ENCODE measurements at places on chromosomes 5 and 9. TPM values are rescaled to one million over a fixed set of nuclear protein-coding genes. Genes with fewer than 3 reads are reported as not detected.

Gene LURAP1L
- total RNA-seq, result not detected

DNA sequence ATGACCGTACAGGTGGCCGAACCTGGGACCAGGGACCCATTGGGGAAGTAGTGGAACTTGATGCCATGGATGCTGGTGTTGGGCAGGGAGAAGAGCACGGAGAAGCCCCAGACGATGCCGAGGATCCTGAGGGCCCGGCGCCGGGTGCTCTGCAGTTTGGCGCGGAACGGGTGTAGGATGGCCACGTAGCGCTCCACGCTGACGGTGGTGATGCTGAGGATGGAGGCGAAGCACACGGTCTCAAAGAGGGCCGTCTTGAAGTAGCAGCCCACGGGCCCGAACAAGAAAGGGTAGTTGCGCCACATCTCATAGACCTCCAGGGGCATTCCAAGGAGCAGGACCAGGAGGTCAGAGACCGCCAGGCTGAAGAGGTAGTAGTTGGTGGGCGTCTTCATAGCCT, 585 bp downstream of the NMUR2 start:
- H3K27ac ChIP-seq, result no peak overlapping the region
- no peaks in the 10 kb centered on the region for H3K27me3 ChIP-seq
- no peaks in the 10 kb centered on the region for H3K36me3 ChIP-seq
- H3K4me1 ChIP-seq, result no peaks in the 10 kb centered on the region
- H3K4me3 ChIP-seq, result no peak overlapping the region
- DNase-seq, result no peak

DNA sequence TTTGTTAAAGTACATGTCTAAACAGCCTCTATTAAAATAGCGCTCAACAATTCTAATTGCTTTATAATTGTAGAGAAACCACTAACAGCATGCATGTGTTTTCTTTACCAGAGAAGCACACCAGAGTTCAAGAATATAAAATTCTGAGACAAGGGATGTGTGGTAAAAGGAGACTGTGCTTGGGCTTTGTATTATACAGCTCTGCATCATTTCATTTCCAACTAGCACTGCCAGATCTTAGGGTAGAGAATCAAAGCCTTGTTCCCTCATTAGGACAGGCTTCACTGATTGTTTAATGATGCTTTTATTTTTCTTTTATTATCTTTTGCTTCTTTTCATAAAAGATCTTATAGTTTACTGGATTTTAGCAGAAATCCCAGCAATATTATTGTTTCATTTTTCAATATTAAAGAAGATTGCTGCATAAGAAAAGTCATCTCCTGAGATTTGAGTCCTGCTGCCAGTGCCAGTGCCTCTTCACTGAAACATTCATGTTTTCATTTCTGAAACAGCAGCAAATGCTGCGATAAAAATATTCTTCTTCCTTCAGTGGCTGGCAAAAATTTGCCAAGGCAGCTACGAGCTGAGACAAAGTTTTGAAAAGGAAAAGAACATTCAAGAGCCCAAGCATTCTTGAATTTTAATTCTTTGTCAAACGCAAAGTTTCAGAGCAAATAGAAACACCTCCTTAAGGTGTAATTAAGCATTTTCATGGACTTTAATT, 491.0 kb upstream of the PIK3R1 start:
- DNase-seq, result no peak
- H3K4me1 ChIP-seq, result no peaks in the 10 kb centered on the region
- H3K27me3 ChIP-seq, result no peaks in the 10 kb centered on the region
- H3K27ac ChIP-seq, result no peak overlapping the region
- no peaks in the 10 kb centered on the region for H3K36me3 ChIP-seq

GRCh38 chr5:14225173-14225834, 82.2 kb downstream of the TRIO start:
- H3K4me3 ChIP-seq, result no peak overlapping the region
- no peak for DNase-seq
- no peaks in the 10 kb centered on the region for H3K36me3 ChIP-seq
- H3K27me3 ChIP-seq, result no peaks in the 10 kb centered on the region
- peaks cover 23% of the 10 kb centered on the region for H3K4me1 ChIP-seq
- H3K27ac ChIP-seq, result no peak overlapping the region

- H3K36me3 ChIP-seq, result peaks cover 7% of the 10 kb centered on the region
- no peak overlapping the region for H3K27ac ChIP-seq
- no peak overlapping the region for H3K4me3 ChIP-seq
- peaks cover 6% of the 10 kb centered on the region for H3K4me1 ChIP-seq
Measured at GRCh38 chr9:89457376-89457855, 40.5 kb downstream of the SEMA4D start.

- H3K27me3 ChIP-seq, result no peaks in the 10 kb centered on the region
- DNase-seq, result no peak
- H3K36me3 ChIP-seq, result no peaks in the 10 kb centered on the region
- H3K27ac ChIP-seq, result no peak overlapping the region
Measured at GRCh38 chr5:60510663-60511062, 189.3 kb downstream of the DEPDC1B start.

GRCh38 chr5:76958991-76959767, 6.3 kb downstream of the CRHBP start:
- H3K27me3 ChIP-seq, result peaks cover 12% of the 10 kb centered on the region
- no peaks in the 10 kb centered on the region for H3K36me3 ChIP-seq
- no peak for DNase-seq
- H3K27ac ChIP-seq, result no peak overlapping the region
- peaks cover 5% of the 10 kb centered on the region for H3K4me1 ChIP-seq
- no peak overlapping the region for H3K4me3 ChIP-seq

- no peak overlapping the region for H3K27ac ChIP-seq
- H3K4me3 ChIP-seq, result no peak overlapping the region
Measured at GRCh38 chr9:89021154-89021803, 30.0 kb downstream of the S1PR3 start.

- no peaks in the 10 kb centered on the region for H3K36me3 ChIP-seq
- no peaks in the 10 kb centered on the region for H3K27me3 ChIP-seq
- no peak for DNase-seq
Measured at GRCh38 chr5:153399595-153399994, 90.9 kb upstream of the GRIA1 start.

Measured in H9 (cell line).